ENCODE measurements at places on chromosomes 4 and X. TPM values are rescaled to one million over a fixed set of nuclear protein-coding genes. Genes with fewer than 3 reads are reported as not detected.

Gene WWC2
- total RNA-seq: 7.6 TPM

Gene DEFB131A
- total RNA-seq: not detected

Gene PROM1
- total RNA-seq: not detected

Gene UGT2B17
- not detected for total RNA-seq

Gene MMGT1
- total RNA-seq: 28.5 TPM

Gene PRPS1
- total RNA-seq: 61.3 TPM

Gene GPRIN3
- total RNA-seq: 32.5 TPM

Gene ATP7A
- 16.8 TPM for total RNA-seq

Gene PGAM4
- not detected for total RNA-seq

Gene ENOX2
- total RNA-seq: 13.7 TPM

Gene CXCL11
- total RNA-seq: not detected

Gene BBS7
- 8.8 TPM for total RNA-seq

Gene FAM236B
- total RNA-seq: not detected

Gene TLR1
- 20.6 TPM for total RNA-seq

Gene ARHGEF38
- total RNA-seq: not detected

Gene KIF4A
- total RNA-seq: 0.17 TPM

Gene SORCS2
- not detected for total RNA-seq

Gene ZNF157
- total RNA-seq: 0.87 TPM

Gene MAGEB17
- not detected for total RNA-seq
